Transverse colon (tissue), 4 donors: ENCODE measurements at places on chromosomes 5 and 9.

- DNase-seq, result no peak
These were observed 421.3 kb downstream of the CAAP1 start for GRCh38 chr9:26471261-26471660.

DNA sequence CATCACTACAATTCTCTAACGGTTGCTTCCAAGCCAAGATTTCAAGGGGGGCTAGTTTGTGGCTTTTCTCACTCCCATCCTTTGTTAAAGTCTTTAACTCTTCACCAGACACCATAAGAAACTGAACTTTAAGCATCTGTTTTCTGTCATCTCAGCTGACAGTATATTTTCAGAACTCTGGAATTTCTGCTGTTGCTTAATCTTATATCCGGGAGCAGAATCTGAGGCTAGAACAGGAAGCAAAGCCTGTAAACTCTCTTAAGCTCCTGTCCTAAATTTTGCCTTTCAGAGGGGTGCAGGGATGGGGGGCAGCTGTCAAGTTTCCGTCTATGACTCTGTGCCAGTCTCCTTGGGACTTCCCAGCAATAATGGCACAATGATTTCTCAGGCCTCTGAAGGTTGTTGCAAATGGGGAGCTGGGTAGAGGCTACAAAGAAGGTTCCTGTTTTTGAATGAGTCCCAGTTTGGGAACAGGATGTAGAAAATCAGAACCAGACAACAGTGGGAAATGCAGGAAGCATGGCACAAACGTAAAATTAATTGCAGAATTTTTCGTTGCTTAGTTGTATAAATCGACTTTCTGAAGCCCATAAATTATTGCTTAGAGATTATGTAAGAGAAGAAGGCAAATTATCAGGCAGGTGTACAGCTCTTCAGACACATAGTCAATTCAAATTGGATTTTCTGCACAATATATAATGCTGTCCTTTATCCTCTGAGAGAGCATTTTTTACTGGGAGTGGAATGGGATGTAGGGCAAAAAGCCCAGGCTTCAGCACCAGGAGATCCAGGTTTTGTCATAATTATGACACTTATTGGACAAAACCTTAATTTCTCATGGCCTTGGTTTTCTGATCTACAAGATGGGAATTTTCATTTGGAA is 430.9 kb downstream of the DMAC1 start:
- no peak for DNase-seq

- DNase-seq, result no peak
These were observed 208.1 kb downstream of the GNA14 start for GRCh38 chr9:77440057-77440456.

- DNase-seq, result no peak
These were observed 194.4 kb upstream of the CDKN2B start for GRCh38 chr9:22203371-22204138.

DNA sequence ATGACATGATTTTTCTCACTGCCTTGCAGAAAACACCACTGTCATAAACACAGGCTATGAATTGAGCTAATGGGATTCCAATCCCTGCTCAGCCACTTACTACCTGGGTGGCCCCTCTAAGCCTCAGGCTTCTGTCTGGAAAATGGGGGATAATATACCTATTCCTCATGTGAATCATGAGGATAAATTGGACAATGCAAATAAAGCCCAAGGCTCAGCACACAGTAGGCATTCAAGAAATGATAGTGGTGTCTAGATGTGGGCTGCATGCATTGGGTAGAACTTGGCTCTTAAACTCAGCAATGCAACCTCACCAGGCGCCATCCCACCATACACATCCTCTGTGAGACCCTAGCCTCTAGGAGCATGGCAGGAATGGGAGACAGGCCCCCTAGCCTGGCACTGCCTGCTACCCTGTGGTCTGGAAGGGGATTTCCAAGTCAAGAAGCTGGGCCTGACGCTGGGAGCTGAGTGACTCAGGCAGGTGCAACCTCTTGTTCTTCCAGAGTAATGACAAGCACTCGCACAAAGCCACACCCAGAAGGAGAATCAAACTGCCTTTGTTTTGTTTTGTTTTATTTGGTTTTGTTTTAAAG is 2.3 kb upstream of the TNIP1 start:
- peak; percentile 83 for DNase-seq

DNA sequence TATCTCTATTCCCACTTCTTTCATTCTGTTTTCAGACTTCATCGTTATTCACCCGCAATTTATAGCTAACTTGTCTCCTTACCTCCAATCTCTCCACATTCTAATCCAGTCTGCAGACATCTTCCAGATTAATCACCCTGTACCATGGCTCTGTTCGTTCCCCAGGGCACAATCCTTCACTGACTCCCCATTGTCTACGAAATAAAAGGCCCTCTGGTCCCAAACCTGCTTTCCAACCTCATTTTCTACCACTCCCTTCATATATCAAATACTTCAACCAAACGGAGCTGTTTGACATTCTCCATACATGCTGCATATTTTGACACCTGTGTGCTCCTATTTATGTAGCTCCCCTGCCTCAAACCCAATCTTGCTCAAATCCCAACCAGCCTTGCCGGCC is 1720.6 kb upstream of the WWC1 start:
- DNase-seq, result no peak
